SK-MEL-5 (cell line): ENCODE measurements at places on chromosomes 7 and 10.
A peak's percentile ranks its signal among the peaks of the same experiment; 100 is the strongest.

- DNase-seq = no peak
These were observed 75.2 kb downstream of the WAPL start for GRCh38 chr10:86446440-86446839.

GRCh38 chr10:93287775-93288174 lies 194.4 kb downstream of the MYOF start:
- DNase-seq = no peak

- no peak for DNase-seq
These were observed 20.3 kb downstream of the PLAC9 start for GRCh38 chr10:80152820-80153219.

- peak; percentile 66 for DNase-seq
These were observed 22.5 kb downstream of the CFAP43 start for GRCh38 chr10:104209575-104210198.

GRCh38 chr10:86723009-86723408 lies 33.4 kb upstream of the BMPR1A start:
- no peak for DNase-seq

DNA sequence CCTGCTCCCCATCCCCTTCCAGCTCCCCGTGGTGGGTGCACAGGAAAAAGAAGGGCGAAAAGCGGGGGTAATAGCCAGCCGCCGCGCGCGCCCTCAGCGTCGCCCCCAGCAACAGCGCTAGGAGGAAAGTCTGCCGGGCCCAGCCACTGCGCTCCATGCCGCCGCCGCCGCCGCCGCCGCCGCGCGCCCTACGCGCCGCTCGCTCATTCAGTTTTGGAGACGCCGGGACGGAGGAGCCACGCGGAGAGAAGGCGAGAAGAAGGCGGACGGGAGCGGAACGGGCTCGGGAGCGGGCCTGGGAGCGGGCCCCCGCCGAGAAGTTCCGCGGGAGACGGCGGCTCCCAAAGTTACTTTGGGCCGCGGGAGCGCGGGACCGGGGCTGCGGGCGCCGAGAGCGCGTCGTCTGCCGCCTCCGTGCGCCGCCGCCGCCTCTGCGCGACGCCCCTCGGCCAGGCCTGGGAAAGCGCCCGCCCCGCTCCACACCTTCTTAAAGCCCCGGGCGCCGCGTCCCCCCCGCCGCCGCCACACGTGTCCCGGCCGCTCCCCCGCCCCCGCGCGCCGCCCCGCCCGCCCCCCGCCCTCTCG lies at the start of gene RELN:
Gene RELN, minus strand, starts transcription at position 459 of the 585 bp plus-strand sequence. Its CDS starts 302 bp downstream, at position 157.
- DNase-seq = peak; percentile 27

DNA sequence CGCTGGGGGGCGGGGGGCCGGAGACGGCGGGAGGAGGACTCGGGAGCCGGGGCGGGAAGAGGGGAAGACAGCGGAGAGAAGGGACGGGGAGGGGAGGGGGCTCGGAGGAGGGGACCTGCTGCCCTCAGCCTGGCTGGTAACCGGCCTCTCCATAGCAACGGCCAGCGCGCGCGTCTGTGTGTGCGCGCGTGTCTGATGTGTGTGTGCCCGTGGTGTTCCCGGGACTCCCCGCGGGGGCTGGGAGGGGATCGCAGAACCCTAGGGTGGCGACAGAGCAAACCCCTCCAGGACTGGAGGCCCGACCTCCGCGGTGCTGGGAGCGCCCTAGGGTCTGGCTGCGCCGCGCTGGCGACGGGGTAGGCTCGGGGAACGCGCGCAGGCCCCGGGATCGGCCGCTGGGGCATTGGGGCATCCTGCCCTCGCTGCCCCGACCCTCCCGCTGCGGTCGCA lies 356.3 kb downstream of the DNAJB6 start:
- DNase-seq = no peak

GRCh38 chr10:52659085-52659484 lies 113.5 kb downstream of the MBL2 start:
- no peak for DNase-seq

DNA sequence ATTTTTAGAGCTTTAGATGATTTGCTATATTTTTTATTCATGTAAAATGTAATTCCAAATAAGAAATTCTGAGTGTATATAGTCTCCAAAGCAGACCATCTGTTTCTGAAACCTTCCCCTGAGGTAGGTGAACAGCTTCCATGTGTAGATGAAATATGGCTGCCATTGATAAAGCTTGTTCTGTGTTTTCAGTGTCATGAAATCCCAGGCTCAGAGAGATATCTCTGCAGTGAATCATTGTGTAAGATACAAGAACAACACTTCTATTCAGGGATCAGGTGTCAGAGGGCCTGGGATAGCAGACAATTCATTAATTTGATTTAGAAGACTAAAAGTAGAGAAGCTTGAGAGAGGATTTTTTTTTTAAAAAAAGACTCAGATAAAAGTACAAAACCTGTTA lies 29.1 kb downstream of the ACTA2 start:
- peak; percentile 55 for DNase-seq

- DNase-seq = no peak
These were observed 16.7 kb upstream of the DMBT1 start for GRCh38 chr10:122543676-122544445.

DNA sequence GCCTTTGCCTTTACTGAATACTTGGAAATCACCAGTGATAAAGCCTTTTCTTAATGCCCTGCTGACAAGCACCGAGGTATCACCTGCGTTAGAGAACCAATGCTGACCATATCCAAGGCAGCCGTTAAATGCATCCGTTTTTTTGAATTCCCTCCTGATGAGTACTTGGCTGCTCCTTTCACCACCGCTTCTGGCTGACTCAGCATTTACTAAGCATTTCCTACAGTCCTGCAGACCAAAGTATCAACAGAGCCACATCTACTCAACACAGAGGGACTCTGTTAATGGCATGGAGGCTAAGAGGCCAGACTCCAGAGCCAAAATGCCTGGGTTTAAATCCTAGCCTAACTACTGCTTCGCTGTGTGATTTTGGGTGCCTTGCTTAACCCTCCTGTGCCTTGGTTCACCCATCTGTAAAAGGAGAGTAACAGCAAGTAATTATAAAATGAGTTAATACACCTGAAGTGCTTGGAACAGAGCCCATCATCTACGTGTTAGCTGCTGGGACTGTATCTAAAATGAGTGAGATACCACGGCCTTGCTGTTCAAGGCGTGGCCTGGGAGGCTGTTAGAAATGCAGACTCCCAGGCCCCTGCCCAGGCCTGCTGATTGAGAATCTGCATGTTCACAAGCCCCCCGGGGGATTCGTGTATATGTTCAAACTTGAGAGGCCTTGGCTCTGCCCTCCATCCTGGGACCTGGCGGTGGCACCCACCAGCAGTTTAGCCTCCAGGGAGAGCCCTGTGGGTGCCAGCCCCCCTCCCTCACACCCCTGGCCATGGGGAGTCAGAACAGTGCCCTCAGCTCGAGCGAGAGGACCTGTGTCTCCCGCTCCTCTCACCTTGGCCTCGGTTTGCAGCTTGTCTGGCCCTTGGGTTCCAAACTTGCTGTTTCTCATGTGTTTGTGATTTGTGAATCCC lies 30.8 kb upstream of the EFCAB10 start:
- no peak for DNase-seq

DNA sequence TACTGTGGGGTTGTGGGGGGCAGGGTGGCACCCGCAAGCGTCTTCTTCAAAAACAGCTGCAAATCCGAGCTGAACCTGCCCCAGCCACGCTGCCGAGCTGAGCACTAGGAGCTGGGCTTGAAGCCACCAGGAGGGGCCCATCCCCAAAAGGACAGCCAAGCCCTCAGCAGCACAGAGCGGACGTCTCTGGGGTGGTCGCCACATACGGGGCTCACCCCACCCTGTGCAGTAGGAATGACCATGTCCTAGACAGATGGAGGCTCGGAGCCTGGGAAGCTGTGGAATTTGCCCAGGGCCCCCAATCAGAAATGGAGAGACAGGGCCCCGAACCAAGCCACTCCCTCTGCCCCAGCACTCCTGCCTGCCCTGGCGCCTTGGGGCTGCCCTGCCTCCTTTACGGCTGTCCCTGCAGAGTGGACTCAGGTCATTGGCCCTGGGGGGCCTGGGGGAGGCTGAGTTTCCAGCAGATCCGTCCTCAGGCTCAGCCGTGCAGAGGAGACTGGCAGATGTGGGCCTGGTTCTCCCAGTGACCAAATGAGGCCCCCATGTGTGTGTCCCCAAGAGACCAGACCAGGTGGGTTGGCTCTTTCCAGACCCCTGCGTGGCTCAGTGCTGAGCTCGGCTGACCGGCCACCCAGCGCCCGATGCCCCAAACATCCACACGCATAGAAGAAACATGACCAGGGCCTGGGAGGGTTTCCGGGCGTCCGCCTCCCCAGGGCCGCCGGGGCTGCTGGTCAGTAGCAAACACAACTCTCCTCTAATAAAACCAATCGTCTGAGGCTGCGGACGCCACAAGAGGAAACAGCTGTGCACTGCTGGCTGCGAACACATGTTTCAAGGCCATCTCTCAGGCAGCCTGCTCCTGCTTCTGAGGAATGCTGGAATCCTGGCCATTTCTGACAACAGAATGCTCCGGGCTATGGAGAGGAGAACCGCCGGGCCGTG lies 54.9 kb downstream of the PDGFA start:
- no peak for DNase-seq

- DNase-seq = no peak
These were observed 869.4 kb downstream of the TYW1 start for GRCh38 chr7:67866054-67866453.

DNA sequence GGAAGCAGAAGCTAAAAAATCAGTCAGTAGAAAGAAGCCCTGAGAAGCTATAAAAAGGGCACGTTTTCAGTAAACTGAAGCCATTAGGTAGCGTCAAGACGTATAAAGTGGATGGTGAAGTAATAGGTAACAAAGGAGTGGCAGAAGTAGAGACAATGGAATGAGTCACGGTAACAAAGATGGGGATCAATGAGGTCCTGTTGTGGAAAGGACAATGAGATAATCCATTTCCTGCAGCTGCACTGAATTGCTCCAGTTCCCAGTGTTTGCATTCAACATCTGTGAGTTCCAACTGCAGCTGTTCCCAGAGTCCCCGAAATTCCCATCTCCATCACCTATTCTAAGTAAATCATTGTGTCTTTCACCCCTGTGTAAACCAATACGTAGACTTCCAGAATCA lies 4.8 kb upstream of the HYCC1 start:
- DNase-seq = no peak

DNA sequence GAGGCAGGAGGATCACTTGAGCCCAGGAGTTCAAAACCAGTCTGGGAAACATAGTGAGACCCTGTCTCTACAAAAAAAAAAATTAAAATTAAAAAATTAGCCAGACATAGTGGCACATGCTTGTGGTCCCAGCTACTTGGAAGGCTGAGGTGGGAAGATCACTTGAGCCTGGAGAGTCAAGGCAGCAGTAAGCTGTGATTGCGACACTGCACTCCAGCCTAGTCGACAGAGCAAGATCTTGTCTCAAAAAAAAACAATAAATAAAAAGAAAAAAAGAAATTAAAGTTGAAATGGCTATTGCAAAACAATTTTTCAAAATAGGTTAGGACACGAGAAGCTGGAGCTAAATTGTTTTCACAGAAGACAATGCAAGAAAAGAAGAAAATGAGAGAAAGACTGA lies 379.0 kb upstream of the RNF32 start:
- no peak for DNase-seq
